Amniotic epithelial cell (primary cell): ENCODE measurements at places on chromosomes 12 and 14.
A peak's percentile ranks its signal among the peaks of the same experiment; 100 is the strongest.

DNA sequence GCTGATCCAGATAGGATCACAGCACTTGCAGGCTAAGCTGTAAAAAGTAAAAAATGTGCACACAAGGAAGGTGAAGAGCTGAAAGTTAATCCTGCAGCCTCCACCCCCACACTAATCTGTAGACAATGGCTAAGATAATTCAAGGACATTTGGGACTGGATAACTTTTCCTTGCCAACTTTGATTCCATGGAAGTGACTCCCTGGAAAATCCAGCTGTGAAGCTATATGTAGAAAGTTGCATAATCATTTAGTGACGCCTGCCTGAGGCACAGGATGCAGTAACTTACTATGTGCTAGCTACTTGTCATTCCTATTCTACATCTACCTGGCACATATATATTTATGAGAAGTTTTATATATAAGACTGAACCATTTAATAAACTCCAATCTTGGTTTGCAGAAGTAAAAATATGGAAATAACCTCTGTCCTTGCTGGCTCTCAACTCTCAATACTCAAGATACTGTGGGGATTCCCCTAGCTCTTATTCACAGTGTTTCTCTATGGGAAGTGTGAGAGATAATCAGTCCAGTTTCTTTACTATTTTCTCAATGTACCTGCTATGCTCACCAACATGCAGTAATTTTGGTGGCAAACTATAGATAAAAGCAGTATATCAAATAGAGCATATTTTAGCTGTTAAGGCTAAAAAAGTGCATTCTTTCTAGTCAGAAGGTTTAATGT, 14.8 kb downstream of the LDHB start:
- peak; percentile 42 for DNase-seq

GRCh38 chr12:820336-820735, 68.0 kb downstream of the WNK1 start:
- DNase-seq: no peak

DNA sequence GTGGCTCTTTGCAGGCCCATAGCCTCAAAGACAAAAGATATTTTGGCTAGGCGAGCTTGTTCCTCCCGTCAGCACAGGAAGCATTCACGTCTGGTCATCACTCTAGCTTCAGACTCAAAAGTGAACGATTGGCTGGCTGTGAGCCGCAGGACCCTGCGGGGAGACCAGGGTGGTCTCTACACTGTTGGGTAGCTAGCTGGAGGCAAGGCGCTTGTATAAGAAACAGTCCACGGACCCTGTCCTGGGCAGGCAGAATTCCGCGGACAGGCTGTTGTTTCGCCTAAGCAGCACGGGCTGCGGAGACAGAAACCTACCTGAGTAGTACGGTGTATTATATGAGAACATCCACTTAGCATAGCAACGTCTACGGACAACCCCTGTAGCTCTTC, 29.6 kb downstream of the WBP11 start:
- DNase-seq: no peak

DNA sequence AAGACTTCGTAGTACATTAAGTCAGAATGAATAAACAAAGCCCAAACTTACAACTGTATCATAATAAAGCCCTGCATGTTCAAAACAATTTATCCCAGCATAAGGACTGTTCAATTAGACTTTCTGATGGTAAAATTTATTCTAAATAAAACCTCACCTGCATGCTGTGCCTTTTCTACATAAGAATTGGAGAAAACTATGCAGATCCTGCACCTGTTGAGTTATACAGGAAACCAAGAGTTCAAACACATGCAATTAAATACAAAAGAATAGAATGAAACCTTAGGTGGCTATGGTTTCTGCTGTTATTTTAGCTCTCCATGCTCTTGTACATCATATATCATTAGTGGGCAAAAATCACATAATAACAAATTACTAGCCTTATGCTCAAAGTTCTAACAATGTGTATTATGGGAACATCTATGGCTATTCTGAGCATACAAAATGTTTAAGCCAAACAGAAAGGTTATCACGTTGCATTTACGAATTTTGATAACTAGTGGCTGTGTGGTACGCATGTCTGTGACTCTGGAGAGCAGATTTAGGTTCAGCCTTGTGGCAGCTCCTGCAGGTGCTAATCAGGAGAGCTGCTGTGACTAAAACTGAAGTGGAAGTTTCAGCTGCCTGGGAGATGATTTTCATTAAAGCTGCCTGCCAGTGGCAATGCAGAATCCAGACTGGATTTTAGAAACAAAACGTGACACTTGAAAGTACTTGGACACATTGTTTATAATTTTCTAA, 36.1 kb upstream of the LRFN5 start:
- no peak for DNase-seq

GRCh38 chr12:56332512-56333196, 1.1 kb downstream of the PAN2 start:
- DNase-seq: no peak
